ENCODE measurements at places on chromosomes 1 and 21. TPM values are rescaled to one million over a fixed set of nuclear protein-coding genes. Genes with fewer than 3 reads are reported as not detected.

GRCh38 chr1:99640672-99641071 is 5.2 kb upstream of the PALMD start:
- no peaks in the 10 kb centered on the region for H3K36me3 ChIP-seq
- no peaks in the 10 kb centered on the region for H3K27me3 ChIP-seq
- DNase-seq = no peak
- H3K4me3 ChIP-seq = no peak overlapping the region
- H3K27ac ChIP-seq = no peak overlapping the region
- H3K4me1 ChIP-seq = peaks cover 12% of the 10 kb centered on the region

GRCh38 chr1:32763221-32763620 is 53.9 kb downstream of the YARS1 start:
- no peak for DNase-seq
- H3K27ac ChIP-seq = peak overlapping the region; percentile 95
- no peaks in the 10 kb centered on the region for H3K27me3 ChIP-seq
- H3K4me3 ChIP-seq = no peak overlapping the region
- H3K4me1 ChIP-seq = peaks cover 100% of the 10 kb centered on the region

DNA sequence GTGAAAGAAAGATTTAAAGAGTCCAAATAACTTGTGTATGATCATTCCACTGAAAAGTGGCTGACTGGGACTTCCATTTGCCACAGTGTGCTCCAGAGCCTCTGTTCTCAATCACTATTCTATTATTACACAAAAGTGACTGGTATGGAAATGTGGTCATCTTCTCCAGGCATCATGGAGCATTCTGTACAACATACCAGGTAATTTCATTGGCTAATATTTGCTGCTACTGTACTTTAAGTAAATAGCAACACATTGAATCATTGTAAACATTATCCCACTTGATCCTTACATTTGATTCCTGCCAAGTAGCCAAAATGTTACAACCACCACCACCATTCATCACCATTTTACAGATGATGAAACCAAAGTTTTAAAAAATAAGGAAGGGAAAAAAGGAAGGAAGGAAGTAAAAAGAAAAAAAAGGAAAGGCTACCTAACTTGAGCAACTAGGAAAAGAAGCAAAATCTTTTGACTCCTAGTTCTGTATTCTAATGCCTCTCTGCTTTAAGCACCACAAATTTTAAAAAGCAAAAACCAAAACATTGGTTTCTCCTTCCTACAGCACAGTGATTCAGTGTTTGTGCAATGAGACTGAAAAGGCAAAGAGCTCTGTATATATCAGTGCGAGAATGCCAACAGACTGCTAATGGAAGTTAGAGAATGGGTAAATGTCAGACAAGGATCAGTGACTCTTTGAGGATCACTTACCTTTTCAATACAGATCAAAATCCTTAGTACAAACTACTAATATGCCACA is 361.4 kb upstream of the PTBP2 start:
- H3K27ac ChIP-seq = no peak overlapping the region
- no peak for DNase-seq
- no peaks in the 10 kb centered on the region for H3K36me3 ChIP-seq
- H3K4me1 ChIP-seq = no peaks in the 10 kb centered on the region
- H3K27me3 ChIP-seq = no peaks in the 10 kb centered on the region

The RIPPLY3 gene
- total RNA-seq = not detected

The TRIM67 gene
- total RNA-seq = 0.18 TPM
